ENCODE measurements at places on chromosomes 2 and 18.

DNA sequence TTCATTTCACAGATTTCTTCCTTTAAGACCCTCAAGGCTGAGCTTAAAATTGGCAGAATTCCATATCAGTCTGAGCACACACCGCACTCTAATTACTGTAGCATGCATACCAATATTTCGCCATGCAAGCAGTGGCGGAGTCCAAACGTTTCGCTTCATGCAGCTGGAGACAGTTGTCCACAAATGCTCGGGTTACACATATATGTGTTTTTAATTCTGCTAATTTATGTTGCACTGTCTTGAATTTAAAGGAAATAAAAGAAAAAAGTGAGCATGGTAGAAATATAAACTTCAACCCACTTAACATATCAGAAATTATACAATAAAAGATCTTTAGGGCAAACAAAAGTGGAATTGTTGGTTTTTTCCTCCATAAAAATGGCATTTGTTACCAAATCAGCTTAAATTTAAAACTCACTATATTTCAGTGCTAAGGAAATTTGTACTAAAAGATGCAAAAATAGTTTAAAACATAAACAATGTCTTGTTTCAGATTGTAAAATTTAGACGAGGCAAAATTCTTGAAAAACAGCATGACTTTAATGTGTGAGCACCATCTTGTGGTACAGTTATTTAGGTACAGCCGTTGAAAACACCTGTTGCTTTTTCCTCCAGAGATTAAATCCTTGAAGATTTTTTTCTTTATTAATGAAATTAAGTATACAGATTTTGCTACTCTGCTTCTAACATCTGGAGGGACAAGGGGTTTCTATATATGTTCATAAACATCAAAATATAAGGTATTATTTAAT, 24.1 kb upstream of the KANSL1L start:
- DNase-seq, result peak; percentile 30

- DNase-seq, result peak; percentile 45
These were observed 100.0 kb downstream of the TCF4 start for GRCh38 chr18:55487997-55488396.

- DNase-seq, result no peak
These were observed 49.1 kb downstream of the CLIP4 start for GRCh38 chr2:29164091-29164846.

- no peak for DNase-seq
These were observed 168.4 kb downstream of the EIPR1 start for GRCh38 chr2:3209258-3209657.

GRCh38 chr2:160794926-160795325, 301.3 kb upstream of the RBMS1 start:
- DNase-seq, result no peak

- no peak for DNase-seq
These were observed 101.3 kb downstream of the PTPRM start for GRCh38 chr18:7668392-7668791.

GRCh38 chr2:47819834-47820233, 36.9 kb downstream of the MSH6 start:
- DNase-seq, result no peak

GRCh38 chr2:127163921-127164320, 56.2 kb downstream of the CYP27C1 start:
- DNase-seq, result no peak

GRCh38 chr2:168180914-168181313, 66.5 kb downstream of the STK39 start:
- no peak for DNase-seq

DNA sequence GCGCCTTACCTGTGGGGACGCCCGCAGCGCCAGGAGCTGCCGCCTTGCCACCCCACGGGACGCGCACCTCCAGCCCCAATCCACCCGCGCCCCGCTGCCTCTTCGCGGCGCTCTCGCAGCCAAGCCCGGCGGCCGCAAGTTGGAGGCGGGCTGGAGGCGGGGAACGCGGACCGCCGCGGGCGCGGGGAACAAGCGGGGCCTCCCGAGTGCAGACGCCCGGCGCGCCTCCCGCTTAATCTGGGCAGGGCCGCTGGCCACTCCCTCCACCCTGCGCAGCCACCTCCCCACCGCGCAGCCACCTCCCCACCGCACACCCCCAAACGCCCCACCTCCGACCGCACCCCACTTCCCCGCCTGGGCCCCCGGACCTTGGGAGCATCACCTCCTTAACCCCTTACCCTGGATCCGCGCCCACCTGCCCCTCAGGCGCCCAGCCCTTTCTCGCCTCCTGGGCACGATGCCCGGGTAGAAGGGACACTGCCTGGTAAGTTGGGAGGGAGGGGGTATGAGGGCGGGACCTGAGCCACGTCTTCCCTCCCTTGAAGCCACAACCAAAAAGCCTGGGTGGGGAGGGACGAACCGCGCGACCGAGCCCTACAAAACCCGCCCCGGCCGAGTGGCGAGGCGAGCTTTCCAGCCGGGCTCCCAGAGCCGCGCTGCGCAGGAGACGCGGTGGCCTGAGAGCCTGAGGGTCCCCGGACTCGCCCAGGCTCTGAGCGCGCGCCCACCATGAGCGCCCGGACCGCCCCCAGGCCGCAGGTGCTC, at the start of the genes COL4A3 and COL4A4:
TSS of gene COL4A3 (plus strand) at position 627 of the 765 bp plus-strand sequence. CDS start at position 730, 103 bp downstream.
TSS of gene COL4A4 (minus strand) at position 208 of the 765 bp plus-strand sequence. CDS start 16,722 bp downstream, outside the sequence.
- no peak for DNase-seq

- DNase-seq, result peak; percentile 75
These were observed 47.4 kb upstream of the RMDN2 start for GRCh38 chr2:37877457-37878315.

- DNase-seq, result no peak
These were observed 129.4 kb upstream of the CNTNAP5 start for GRCh38 chr2:123895651-123896050.

GRCh38 chr2:176455816-176456291, 186.6 kb downstream of the MTX2 start:
- DNase-seq, result peak; percentile 90

DNA sequence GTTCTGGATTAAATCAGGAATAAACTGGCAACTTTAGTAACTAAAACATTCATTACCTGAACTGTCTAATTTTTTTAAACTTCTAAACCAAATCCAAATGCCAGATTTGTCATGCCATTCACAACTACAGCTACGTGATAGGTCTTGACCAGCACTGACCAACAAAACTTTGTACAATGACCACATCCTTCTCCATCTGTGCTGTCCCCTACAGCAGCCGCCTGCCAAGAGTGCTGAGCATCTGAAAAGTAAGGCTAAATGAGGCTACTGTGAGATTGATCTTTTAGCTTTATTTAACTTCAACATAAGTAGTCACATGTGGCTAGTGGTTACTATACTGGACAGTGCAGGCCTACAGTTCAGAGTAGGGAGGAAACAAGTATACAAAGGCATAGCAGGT, 7.6 kb downstream of the FAM168B start:
- DNase-seq, result no peak

- DNase-seq, result peak; percentile 3
These were observed 64.6 kb downstream of the NEB start for GRCh38 chr2:151669585-151670081.

DNA sequence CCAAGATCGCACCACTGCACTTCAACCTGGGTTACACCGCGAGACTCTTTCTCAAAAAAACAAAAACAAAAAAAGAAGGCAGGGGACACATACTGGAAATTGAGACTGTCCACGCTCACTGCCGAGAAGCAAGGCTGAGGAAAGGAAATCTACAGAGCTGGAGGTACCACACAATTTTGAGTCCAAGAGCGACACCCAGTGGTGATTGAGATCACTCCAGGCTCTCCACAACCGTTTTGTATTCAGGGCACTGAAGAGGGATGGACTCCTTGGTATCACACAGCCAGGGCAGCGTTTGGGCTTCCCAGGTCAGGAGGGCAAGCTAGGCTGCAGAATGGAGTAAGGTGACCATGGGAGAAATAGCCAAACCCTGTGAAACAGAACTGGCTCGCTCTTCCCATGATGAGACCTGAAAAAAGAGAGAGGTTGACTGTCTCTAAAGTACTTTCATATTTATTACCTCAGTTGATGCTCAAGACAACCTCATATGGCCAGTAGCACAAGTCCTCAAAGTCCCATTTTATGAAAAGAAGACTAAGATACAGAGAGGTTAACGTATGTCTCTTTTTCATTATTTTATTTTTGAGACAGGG, 74.5 kb upstream of the YPEL5 start:
- peak; percentile 65 for DNase-seq

DNA sequence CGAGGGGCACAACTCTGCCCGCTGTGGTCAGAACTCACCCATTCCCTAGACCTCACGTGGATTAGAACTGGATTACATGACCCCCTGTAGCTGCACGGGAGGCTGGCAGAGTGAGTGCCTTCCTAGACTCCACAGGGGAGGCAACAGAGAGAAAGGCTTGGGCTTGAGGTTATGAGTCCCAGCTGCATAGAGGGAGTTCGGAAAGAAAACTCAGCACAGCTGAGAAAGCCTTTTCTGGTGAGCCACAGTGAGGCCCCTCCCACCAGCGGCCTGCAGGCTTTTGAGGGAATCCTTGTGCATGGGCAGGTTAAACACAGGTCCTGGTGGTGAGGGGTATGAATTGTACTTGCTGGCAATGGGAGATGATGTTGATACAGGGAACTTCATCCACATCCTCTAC, 217.3 kb downstream of the FHOD3 start:
- DNase-seq, result no peak

- peak; percentile 93 for DNase-seq
These were observed 14.7 kb downstream of the SMARCAL1 start for GRCh38 chr2:216426938-216427337.

DNA sequence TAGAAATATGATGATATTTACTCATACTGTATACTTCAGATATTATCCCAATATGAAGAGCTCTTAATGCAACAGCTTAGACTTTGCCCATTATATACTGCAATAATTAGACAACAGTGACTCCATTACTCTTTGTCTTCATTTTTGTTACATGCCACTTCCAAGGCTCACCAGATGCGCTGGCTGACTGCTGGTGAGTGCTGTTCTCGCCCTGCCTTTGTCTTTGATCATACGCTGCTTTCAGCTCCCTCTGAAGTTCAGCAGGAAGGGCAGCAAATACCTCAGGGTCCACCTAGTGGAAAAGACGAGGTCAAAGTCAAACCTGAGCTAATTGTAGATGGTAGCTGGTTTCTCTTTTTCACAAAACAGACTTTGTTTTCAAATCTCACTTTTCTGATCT, 66.3 kb downstream of the EIF5B start:
- DNase-seq, result no peak

- peak; percentile 6 for DNase-seq
These were observed 33.0 kb upstream of the IER3IP1 start for GRCh38 chr18:47209171-47209570.

DNA sequence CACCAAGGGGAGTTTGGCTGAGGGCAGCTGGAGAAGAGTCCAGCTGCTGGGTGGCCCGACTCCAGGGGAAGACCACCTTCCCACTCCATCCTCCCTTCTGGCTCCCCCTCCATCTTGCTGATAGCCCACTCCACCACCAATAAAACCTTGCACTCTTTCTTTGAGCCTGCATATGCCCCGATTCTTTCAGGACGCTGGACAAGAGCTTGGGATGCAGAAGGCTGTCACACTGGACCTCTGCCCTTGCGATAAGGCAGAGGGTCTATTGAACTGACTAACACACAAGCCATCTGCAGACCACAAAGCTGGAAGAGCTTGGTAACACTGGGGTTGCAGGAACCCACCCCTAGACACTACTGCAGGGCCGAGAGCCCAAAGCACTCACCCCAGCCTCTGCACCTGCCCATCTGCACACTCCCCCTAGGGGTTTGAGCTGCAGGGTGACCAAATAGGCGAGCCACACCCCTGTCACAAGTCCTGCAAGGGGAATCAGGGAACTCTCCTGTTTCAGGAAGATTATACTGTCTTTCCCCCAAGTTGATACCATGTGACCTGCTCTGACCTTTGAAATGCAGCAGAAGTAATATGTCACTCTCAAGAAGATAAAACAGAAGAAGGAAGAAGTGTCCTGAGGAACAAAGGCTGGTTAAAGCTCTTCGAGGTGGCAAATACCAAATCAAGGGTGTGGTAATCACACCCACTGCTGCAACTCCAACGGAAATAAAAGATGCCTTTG, 70.5 kb downstream of the SMAD4 start:
- no peak for DNase-seq

DNA sequence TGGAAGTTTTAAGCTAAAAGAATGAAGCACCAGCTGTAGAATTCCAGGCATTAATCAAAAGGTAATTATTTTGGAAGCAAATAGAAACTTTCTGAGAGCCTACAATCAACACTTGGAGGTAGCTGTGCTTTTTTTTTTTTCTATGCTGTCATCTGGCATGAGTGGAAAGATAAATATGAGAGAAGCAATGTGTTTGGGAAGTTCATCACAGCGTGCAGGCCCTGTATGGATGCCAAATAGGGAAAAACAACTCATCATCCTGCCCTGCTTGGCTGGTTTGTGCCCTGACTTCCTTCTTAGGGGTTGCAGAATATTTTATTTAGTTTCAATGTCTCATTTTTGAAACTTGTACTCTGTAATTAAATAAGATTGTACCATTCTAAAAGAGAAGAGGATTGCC, 437.4 kb downstream of the PIK3C3 start:
- DNase-seq, result no peak

DNA sequence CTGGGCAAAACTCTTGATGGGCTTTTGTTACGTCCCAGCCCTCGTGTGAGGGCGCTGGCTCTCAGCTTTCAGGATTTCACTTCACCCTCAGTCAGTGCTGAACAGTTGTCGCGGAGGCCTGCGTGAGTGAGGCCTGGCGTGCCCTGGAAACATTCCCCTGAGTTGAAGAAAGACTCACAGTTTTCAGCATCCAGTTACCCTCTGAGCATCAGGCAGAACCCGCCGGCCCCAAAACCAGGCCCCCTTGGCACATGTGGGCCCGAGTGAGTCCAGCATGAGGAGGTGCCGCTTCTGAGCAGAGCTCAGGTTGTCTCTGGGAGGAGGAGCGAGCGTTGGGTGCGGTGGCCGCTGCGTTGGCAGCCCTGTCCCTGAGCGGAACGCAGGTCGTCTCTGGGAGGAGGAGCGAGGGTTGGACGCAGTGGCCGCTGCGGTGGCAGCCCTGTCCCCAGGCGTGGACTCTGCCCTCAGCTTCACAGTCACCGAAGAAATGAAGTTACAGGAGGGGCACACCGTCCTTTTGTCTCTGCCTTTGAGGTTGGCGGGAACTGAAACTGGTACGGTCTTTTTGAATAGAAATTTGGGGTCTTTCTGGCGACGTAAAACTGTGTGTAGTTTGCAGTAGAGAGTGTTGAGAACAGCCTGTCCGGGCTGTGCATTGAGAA, at the start of gene NEU4:
TSS of gene NEU4 (plus strand) at position 473 of the 662 bp plus-strand sequence. CDS start 5,292 bp downstream, outside the sequence.
- no peak for DNase-seq

All from fibroblast of skin of right biceps (primary cell).